ENCODE measurements at places on chromosomes 1 and 21. TPM values are rescaled to one million over a fixed set of nuclear protein-coding genes. Genes with fewer than 3 reads are reported as not detected.

DNA sequence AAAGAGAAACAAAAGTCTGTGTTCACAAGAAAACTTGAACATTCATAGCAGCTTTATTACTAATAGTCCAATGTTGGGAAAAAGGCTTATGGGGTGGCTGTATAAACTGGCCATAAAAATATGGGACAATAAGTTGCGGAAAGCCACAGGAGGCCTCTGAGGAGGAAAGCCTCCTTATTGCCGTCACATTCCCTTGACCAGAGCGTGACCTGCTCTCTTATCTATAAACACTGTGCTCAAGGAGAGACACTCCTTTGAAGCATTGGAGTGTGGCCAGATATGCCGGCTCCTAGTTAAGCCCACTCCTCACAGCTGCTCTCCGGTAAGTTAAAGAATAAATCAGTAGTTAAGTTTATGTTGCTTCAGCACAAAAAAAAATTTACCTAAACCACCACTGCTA is 19.7 kb downstream of the OR6Y1 start:
- no peak for DNase-seq

DNA sequence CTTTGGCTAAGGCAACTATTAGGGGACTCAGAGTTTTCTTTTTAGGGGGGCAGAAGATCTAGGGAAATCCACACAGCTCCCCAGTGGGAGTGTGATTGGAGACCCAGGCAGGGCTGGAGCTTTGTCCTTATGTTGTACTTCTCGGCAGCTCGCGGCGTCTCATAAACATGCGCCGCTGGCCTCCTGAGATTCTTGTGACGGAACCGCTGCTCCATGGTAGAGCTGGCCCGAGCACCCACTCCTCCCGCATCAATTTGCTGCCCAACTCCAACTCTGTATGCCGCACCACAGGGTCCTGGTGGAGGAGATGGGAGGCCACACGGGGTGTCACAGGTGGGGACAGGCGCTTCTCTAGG is 143.9 kb downstream of the GALNT2 start:
- no peak for DNase-seq

- no peak for DNase-seq
Measured at GRCh38 chr1:159250638-159251216, 46.1 kb downstream of the ACKR1 start.

DNA sequence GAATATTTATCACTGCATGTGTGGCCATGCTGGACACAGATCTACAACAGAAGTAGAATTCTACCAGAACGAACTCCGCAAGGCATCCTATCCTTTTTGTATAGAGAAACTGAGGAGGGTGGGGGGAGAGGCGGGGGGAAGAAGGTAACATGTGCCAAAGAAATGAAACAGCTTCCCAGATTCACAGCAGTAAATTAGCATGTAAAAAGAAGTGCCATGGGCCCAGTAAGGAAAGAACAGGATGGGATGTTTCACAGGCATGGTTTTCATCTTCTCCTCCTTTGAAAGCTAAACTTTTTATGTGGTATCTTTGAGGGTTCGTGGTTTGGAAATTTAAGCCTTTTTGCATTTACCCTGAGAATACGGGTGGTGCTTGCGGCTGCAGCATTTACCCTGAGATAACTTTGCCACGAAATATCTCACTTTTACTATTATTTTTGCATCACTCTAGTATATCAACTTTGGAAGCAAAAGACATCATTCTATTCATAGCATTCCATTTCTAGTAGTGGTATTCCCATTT is 168.9 kb downstream of the TPR start:
- no peak for DNase-seq

GRCh38 chr1:43049481-43049880 is 90.8 kb upstream of the SLC2A1 start:
- DNase-seq = no peak

TNFRSF1B gene
- total RNA-seq = 47.1 TPM

AK5 gene
- total RNA-seq = 1.7 TPM

VWA5B1 gene
- total RNA-seq = 1.4 TPM

CD1D gene
- 3.2 TPM for total RNA-seq

ETNK2 gene
- 33.3 TPM for total RNA-seq

CELA2A gene
- total RNA-seq = not detected

DDAH1 gene
- 73.1 TPM for total RNA-seq

CYP4A22 gene
- total RNA-seq = 4.1 TPM

ANGEL2 gene
- 38.6 TPM for total RNA-seq
